ENCODE measurements at places on chromosomes 7 and 10.

- DNase-seq = no peak
These were observed 14.9 kb upstream of the ARPC1B start for GRCh38 chr7:99359465-99360154.

DNA sequence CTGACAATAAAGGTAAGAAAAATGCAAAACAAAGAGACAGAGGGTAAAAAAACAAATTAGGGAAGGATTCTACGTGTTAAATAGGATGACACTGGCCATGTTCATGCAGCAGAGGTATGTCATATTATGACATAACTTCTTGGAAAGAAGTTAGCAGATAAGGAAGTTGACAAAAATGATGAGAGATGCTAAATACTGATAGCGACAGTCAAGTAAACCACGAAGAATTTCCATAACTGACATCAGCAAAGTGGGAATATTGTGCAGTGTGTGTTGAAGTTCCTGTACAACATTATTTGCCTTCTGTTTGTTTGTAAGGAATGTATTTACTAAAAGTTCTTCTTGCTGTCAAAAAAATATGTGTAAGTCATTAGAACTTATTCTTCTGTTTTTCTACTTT lies 29.5 kb downstream of the MDH2 start:
- DNase-seq = no peak

DNA sequence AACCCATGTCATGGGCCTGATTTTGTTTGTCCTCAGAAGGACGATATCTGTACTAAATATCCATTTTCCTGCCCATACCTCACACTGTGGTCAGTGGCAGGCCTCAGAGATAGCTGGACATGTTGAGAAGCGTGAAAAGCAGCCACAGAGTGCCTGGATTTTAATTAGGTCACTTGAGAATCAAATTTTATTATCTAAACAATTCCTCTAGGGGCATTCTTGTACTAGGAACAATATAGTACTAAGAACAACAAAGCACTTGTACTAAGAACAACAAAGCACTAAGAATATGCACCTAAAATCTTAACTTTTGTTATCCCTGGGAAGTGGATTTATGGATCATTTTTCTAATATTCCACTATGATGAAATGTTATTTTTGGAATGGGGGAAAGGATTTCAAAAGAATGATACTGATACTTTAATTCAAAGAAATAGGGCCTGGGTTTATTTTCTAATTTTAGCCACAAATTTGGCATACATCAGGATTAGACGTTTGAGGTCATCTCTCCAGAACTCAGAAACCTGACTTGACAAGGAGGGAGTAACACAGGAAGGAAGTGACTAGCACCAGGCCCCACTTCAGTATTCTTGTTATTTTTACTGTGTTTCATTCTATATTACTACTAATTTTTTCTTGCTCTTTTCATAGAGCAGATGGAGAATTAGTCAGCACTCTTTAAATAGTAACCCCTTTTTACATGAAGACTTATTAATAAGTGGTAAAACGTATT lies 112.2 kb downstream of the EXOC4 start:
- no peak for DNase-seq

DNA sequence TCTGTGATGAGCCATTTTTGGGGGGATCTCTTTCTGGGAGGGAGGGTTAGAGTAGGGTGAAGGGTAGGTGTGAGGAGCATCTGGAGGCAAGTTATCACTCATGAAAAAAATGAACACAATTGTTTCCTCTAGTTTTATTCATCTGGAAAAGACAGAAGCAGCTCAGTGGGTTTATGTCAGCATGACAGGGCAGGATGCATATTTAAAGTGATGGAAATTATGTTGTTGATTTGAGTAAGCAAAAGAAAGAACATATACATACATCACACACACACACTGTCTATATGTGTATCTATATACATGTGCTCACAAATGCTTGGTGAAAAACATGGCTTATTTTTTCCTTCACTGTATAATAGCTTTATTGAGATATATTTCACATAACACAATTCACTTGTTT lies 114.2 kb downstream of the ADCY1 start:
- DNase-seq = no peak

DNA sequence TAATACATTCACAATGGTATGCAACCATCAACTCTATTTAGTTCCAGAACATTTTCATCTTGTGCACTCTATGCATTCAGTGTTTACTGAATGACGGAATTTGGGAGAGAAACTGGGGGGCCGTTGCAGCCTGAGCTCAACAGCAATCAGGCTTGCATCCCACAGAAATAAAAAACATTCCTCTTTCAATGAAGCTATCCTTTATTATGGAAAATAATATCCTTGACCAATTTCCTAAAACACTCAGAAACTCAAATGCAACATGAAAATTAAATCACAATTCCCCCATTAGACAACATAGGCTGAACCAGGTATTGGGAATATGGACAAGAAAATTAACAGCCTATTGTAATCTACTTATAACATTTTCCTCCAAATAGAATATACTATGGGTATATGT lies 6.3 kb upstream of the EXOC4 start:
- DNase-seq = no peak

GRCh38 chr7:135771961-135772638 lies 23.5 kb upstream of the FAM180A start:
- no peak for DNase-seq

GRCh38 chr7:22464299-22464698 lies 35.7 kb downstream of the STEAP1B start:
- DNase-seq = no peak

- no peak for DNase-seq
These were observed 9.2 kb downstream of the GLCCI1 start for GRCh38 chr7:7977774-7978173.

Data from muscle of back (tissue), 13 donors.